ENCODE measurements at places on chromosomes 1 and 21. TPM values are rescaled to one million over a fixed set of nuclear protein-coding genes. Genes with fewer than 3 reads are reported as not detected.

- no peak for DNase-seq
Measured at GRCh38 chr21:27564684-27565301, 597.9 kb upstream of the ADAMTS5 start.

DNA sequence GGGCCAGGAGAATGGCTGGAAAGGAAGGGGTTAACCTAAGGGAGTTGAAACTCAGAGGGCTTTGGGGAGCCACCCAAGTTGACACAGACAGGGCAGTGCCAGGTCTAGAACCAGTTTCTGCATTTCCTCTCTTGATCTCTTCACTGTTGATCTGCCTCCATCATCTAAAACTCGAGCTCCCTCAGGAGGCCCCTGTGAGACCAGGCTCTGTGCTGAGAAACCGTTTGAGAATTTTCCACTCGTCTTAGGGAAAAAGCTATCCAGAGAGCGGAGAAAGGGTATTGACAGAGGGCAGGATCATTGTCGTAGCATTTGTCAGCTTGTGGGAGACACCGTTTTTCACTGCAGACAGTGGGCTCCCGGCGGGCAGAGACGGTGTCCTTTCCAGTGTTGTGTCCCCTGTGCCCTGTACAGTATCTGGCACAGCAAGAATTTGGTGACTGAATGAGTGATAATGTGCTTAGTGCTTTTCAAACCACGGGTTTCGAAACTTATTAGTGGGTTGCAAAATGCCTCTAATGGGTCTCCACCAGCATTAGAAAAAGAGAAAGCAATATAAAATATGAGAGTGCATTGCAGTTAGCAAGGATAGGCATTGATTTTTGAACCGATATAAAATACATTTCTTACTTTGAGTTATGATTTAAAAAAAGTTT is 31.1 kb downstream of the PROK1 start:
- DNase-seq: no peak

- no peak for DNase-seq
Measured at GRCh38 chr21:43911015-43911934, 46.3 kb downstream of the AGPAT3 start.

Gene KLHL21
- polyA plus RNA-seq: 9.7 TPM

DNA sequence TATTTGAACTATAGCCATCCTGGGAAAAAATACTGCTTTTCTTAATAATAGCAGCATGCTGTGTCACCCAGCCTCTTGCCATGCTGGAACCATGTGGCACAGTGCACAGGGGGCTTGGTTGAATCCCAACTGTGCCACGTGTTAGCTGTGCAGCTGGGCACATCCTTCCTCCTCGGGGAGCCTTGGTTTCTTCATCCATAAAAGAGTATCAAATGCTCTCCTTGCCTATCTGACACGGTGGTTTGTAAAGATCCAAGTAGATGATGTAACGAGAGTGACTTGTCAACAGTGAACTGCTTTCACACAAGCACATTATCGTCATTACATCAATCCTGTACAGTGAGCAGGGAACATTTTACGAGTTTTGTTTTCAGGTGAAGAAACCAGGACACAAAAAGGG is 24.4 kb downstream of the VASH2 start:
- DNase-seq: no peak
